ENCODE measurements at places on chromosomes 3 and 15.
A peak's percentile ranks its signal among the peaks of the same experiment; 100 is the strongest.

DNA sequence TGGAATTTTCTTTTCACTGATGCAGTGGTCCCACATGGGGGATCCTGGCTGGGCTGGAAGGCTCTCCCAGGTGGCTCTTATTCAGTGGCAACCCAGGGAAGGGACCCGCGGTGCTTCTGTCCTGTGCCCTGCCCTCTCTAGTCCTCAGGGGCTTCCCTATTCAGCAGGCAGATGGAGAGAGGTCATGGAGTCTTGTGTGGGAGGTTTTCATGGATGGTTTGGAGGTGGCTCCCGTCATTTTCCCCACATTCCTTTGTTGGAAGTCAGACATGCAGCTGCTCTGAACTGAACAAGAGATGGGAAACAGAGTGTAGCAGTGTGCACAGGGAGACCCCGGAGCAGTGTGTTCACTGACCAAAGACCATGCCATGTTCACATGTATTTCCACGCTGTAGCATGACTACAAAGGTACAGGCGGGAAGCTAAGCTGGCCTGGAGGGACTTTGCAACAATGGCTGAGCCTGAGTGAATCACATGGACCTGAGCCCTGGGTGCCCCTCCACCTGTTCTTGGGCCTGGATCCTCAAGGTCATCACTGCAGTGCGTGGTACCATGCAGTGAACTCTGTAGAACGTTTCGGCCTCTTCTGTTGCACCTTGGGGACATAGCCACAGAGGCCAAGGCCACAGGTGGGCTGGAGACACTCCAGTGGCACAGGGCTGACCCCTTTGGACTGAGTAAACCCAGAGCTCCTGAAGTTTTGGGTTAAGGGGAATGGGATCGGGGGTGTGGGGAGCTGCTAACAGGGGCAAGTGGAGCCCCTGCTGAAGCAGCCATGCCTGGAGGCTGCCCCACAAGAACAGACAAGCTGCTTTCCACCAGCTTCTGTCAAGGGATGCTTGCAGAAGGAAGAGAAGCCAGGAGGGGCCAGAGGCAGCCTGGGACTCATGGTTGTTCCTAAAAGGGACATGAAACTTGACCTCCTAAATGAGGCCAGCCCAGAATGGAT lies 123.0 kb downstream of the ASB7 start:
- no peak for DNase-seq

DNA sequence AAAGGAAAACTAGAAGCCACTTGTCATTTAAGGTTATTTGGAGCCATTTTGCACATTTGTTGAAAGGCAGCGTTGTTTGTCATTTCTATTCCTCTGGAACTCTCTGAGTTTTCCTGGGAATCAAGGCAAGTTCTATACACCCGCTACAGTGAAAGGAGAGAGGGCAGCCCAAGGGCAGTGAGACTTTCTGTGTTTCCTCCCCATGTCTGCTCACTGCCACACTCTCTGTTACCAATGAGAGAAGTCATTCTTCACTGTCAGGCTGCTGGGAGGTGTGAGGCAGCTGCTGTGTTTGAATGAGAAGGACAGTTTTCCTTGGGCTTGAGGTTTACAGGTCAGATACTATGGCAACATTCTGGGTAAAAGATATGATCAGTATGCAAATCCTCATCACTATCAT lies 36.0 kb downstream of the ATP13A5 start:
- DNase-seq: no peak

DNA sequence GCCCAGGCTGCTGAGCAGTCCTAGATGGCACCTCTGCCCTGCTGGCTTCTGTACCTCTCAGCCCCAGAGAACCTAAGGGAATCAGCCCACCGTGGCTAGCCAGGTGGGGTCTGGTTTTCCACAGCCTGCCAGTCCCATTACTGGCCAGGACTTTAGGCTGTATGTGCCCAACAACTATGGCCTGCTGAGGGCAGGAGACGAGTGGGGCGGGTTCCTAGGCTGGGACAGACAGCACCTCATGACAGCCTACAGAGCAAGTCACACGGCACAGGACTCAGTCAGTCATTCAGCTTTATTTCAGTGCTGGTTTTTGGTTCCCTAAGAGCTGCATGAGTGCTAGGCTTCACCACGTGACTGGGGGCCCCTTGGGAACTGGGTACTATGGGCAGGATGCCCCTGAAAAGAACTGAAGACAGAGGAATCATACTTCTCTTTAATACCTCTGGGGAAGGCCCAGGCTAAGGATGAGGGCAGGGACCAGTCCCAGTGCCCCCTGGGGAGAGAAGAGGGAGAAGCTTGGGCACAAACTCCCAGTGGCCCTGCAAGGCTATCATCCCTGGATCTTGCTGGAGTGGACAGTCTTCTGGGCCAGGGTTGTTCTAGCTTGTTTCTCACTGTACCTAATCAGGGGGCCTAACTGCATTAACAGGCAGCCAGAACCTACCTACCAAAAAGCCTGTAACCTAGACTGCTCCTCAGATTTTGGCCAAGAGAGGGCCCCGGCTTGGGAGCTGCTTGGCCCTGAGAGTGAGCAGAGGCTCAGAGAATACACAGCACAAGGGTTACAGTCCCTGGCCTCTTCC lies 14.8 kb downstream of the CLK3 start:
- DNase-seq: no peak

DNA sequence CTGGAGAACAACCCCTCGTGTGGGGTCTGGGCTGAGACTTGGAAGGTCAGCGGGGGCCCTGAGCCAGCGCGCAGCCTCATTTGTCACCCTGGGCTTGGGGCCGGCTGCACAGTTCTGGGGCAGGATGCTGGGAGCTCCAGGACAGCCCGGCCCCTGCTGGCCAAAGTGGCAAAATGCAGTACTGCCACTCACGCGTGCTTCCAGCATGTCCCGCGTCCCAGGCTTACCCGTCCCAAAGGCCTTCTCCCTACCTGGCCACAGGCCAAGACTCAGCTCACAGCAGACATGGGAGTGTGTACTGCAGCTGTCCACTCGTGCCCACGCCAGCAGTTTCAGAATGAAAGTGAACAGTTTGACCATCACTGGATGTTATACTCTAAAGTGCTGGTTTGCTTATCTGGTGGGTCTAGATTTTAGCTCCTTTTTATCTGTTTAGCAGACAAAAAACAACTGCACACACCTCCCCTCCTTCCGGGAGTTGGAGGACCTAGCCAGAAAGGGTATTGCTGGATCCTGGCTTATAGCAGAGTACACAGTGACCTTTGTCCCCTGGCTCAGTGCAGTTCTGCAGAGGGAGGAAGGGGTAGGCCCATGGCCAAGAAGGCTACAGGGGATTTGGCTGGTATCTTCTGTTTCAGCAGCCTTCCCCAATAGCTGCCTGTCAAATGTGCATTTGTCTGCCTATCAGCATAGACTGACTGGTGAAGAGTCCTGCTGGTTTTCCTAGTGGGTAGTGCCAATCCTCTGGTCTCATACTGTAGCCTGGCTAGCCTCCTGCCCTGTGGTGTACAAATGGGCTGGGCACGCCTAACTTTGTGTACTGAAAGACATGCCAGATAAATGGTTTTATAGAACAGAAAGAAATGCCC lies 23.2 kb upstream of the IP6K2 start:
- peak; percentile 84 for DNase-seq
